ENCODE measurements at places on chromosomes 11 and 22.
A peak's percentile ranks its signal among the peaks of the same experiment; 100 is the strongest.

DNA sequence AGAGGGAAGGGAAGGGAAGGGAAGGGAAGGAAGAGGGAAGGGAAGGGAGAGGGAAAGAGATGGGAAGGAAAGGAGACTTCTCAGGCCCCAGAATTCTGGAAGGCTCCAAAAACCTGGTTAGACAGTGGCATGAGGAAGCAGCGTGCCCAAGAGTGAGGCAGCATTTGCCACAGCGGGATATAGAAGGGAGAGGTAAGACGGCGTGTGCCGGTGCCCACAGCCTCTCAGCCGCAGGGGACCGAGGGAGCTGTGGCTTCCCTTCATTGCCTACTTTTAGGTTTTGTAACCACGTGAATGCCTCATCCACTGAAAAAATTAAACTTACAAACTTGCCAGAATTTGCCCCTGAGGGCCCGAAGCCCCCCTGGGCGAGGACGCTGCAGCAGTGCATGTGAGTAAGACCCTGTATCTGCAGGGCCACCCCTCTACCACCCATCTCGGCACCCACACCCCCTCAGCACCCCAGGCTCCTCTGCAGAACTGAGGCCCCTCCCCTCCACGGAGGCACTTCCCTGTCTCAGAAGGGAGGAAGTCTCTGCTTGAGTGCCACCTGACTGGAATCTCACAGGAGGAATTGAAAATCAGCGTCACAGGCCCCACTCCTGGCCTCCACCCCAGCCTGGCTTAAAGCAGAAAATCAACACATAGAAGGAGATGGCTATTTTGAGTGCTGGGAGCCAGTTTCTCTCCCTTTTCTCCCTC, 58.1 kb downstream of the LINC01488 start:
- H3K36me3 ChIP-seq = no peaks in the 10 kb centered on the region
- H3K27me3 ChIP-seq = no peaks in the 10 kb centered on the region
- no peak overlapping the region for H3K27ac ChIP-seq
- DNase-seq = no peak
- H3K4me1 ChIP-seq = peaks cover 17% of the 10 kb centered on the region

- no peak for DNase-seq
- H3K27ac ChIP-seq = no peak overlapping the region
- peaks cover 3% of the 10 kb centered on the region for H3K27me3 ChIP-seq
Observed at GRCh38 chr11:108369064-108369463, 98.3 kb downstream of the C11orf65 start.

DNA sequence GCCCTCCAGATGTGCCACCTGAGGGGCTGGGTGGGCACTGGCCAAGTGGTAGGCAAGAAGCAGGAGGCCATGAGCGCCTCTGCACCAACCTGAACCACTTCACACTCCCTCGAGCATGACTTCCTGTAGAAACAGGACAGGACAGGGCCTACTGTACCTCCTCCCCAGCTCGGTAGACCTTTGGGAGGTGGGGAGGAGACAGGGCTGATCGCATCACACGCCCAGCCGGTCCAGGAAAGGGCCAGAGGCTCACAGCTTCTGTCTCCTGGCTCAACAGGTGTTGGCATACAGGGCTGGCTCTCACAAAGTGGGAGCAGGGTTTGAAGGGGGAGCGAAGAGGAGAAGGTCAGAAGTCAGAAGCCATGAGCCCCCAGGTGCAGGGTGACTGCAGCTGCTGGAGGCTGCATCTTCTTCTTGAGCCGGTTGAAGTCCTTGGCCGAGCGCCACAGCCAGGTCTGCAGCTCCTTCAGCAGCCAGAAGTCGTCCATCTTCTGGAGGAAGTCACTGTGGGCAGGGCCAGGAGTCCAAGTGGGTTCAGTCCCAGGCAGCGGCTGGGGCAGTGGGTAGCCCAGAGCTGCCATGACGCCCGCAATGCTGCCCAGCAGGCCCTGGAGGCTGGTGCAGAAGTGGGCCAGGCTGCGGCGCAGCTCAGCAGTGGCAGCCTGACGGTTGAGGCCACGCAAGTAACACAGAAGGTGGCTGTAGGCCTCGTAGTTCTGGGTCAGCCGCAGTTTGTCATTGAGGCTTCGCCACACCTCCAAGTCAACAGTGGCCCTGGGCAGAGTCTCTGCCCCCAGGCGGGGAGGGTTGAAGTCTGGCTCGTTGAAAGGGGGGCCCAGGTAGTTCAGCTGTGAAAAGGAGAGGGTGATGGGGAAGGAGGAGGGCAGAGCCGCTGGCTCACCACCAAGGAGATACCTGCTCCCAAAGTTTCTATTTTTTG, 8.3 kb downstream of the CLCF1 start:
- peaks cover 73% of the 10 kb centered on the region for H3K27me3 ChIP-seq
- DNase-seq = no peak
- 0 out of 2 replicates have a peak overlapping the region, but pooled peaks have one; percentile 55 for H3K27ac ChIP-seq
- peaks cover 15% of the 10 kb centered on the region for H3K4me1 ChIP-seq
- no peaks in the 10 kb centered on the region for H3K36me3 ChIP-seq

- no peak overlapping the region for H3K4me3 ChIP-seq
- DNase-seq = no peak
- H3K36me3 ChIP-seq = no peaks in the 10 kb centered on the region
- H3K27ac ChIP-seq = no peak overlapping the region
- no peaks in the 10 kb centered on the region for H3K27me3 ChIP-seq
Observed at GRCh38 chr11:80595011-80595410, 1154.2 kb upstream of the TENM4 start.

- no peaks in the 10 kb centered on the region for H3K4me1 ChIP-seq
- H3K27me3 ChIP-seq = no peaks in the 10 kb centered on the region
- peaks cover 6% of the 10 kb centered on the region for H3K36me3 ChIP-seq
Observed at GRCh38 chr11:78244080-78244479, 55.4 kb downstream of the USP35 start.

- no peak for DNase-seq
- no peak overlapping the region for H3K27ac ChIP-seq
- H3K4me3 ChIP-seq = no peak overlapping the region
- H3K36me3 ChIP-seq = peaks cover 17% of the 10 kb centered on the region
Observed at GRCh38 chr11:112437096-112437495, 176.4 kb upstream of the PLET1 start.

- H3K36me3 ChIP-seq = peaks cover 2% of the 10 kb centered on the region
- H3K27ac ChIP-seq = peak overlapping the region; percentile 95
- H3K4me3 ChIP-seq = peak overlapping the region; percentile 96
- no peak for DNase-seq
Observed at GRCh38 chr22:42268852-42269410, 1.5 kb downstream of the TCF20 start.

- DNase-seq = no peak
- no peaks in the 10 kb centered on the region for H3K27me3 ChIP-seq
- H3K36me3 ChIP-seq = peaks cover 70% of the 10 kb centered on the region
Observed at GRCh38 chr11:37298173-37298572, 700.1 kb upstream of the RAG2 start.

GRCh38 chr11:64865286-64866172, 12.9 kb downstream of the EHD1 start:
- no peaks in the 10 kb centered on the region for H3K36me3 ChIP-seq
- peak overlapping the region; percentile 90 for H3K27ac ChIP-seq
- no peak overlapping the region for H3K4me3 ChIP-seq
- peaks cover 17% of the 10 kb centered on the region for H3K4me1 ChIP-seq

- peaks cover 8% of the 10 kb centered on the region for H3K36me3 ChIP-seq
- no peak for DNase-seq
- no peak overlapping the region for H3K4me3 ChIP-seq
- H3K27me3 ChIP-seq = no peaks in the 10 kb centered on the region
Observed at GRCh38 chr22:27154717-27155116, 497.3 kb downstream of the MIAT start.

- peaks cover 4% of the 10 kb centered on the region for H3K4me1 ChIP-seq
- DNase-seq = no peak
- H3K36me3 ChIP-seq = no peaks in the 10 kb centered on the region
- no peaks in the 10 kb centered on the region for H3K27me3 ChIP-seq
- no peak overlapping the region for H3K27ac ChIP-seq
- no peak overlapping the region for H3K4me3 ChIP-seq
Observed at GRCh38 chr11:103234974-103235373, 125.7 kb downstream of the DYNC2H1 start.

DNA sequence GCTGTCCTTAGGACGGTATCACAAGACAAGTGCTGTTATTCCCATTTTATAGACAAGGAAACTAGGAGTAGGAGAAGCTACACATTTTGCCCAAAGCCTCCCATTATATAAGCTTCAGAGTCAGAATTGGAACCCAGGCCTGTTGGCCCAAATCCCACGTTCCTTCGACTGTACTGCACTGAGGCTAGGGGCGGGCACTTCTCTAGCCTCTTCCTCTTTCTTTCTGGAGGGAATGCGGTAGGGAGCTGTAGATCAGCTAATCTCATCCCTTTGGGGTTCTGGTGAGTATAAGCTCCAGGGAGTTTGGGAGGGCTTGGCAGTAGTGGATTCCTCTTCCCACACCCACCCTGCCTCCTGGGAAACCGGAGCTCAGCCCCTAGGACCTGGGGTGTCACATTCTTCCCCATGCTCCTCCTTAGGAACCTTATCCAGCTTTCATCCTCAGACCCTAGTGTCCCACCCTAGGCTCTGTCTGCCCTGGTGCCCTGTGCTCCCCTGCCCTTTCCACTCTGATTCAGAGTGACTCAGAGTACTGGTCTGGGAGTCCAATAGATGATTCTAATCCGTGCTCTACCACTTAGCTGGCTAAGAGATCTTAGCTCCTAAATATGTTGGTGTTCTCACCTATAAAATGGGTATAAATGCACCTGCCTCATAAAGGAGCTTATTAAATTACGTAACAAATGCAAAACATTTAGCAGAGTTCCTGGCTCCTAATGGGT, 29.3 kb downstream of the PHLDB1 start:
- no peaks in the 10 kb centered on the region for H3K27me3 ChIP-seq
- no peak overlapping the region for H3K4me3 ChIP-seq
- H3K36me3 ChIP-seq = peaks cover 23% of the 10 kb centered on the region

DNA sequence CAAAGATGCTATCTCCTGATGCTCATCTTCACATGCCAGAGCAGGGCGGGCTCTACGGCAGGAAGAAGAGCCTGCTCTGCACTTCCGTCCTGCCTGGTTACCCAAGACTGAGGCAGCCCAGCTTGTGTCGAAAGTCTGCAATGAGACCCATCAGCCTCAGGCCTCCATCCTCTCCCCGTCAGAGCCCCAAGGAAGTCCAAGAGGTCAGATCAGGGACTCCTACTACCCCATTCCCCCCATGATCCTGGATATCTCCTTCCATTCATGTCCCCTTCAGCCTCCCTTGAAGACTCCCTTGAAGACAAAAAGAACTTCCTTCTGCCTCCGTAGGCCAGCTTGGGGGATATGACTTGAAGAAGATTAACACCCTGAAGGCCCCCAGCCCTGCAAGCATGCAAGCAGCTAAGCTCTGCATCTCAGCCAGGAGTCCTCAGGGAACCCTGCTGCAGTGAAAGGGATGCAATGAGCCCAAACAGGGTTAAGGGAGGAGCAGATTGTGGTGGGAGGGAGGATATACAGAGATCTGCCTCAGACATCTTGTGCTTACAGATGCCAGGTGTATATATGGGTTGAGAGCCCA, 85.6 kb downstream of the TRIM29 start:
- peaks cover 18% of the 10 kb centered on the region for H3K36me3 ChIP-seq
- peaks cover 10% of the 10 kb centered on the region for H3K27me3 ChIP-seq
- peaks cover 23% of the 10 kb centered on the region for H3K4me1 ChIP-seq
- no peak overlapping the region for H3K4me3 ChIP-seq
- H3K27ac ChIP-seq = no peak overlapping the region
